ENCODE measurements at places on chromosomes 4 and X.

DNA sequence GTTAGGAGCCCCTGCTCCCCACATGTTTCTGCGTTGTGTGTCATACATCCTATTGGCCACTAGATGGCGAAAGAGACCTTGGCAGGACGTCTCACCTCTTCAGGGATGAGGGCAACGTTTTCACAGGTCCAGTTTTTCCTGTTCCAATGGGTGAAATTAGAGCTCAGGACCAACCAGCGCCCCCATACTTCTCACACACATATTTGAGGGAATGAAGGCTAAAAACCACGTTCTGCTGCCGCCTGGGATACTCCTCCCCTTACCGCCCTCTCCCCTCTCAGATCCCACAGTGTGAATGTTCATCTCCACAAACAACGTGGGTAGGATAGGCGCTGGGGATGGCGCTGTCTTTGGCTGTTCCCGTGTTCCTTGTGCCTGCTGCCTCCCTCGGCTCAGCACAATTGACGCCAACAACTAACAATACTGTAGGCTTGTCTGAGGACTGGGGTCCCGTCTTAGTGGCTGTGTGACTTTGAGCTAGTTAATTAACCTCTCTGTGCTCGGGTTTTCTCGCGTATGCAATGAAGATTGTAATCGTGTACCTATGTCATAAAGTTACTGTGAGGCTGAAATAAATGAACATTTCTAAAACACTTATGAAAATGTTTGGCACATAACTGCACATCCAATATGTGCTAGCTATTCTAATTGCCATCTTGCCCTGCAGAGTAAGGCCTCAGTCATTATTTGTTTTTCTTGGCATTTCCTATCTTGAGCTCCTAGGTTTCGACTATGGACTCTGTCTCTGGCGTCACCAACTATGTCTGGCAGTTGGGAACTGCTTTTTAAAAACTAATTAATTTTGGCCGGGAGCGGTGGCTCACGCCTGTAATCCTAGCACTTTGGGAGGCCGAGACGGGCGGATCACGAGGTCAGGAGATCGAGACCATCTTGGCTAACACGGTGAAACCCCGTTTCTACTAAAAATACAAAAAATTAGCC, 181.3 kb upstream of the STK26 start:
- DNase-seq = no peak

- no peak for DNase-seq
These were observed 54.4 kb upstream of the CLNK start for GRCh38 chr4:10738826-10739489.

- no peak for DNase-seq
These were observed 98.6 kb upstream of the ATXN3L start for GRCh38 chrX:13418126-13419097.

DNA sequence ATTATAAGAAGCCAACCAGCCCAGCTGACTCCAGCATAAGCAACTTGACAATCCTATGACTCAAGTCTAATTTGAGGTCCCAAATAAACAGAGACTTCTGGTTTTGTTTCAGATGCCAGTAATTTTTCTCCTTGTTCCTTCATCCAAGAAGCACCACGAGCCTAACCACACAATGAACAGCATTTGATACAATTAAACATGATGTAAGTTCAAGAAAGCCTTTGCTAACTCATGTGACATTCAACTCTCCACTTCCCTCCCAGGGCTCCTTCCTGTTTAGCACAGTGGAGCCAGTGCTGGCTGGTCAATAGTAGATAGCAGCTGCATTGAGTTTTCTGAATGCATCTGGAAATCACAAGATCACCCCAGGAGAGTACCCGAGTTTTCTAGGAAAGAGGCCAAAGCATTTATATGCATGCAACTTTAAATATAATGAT, 206.3 kb downstream of the ARHGAP24 start:
- no peak for DNase-seq

- no peak for DNase-seq
These were observed 47.5 kb upstream of the PDLIM3 start for GRCh38 chr4:185582651-185583400.

DNA sequence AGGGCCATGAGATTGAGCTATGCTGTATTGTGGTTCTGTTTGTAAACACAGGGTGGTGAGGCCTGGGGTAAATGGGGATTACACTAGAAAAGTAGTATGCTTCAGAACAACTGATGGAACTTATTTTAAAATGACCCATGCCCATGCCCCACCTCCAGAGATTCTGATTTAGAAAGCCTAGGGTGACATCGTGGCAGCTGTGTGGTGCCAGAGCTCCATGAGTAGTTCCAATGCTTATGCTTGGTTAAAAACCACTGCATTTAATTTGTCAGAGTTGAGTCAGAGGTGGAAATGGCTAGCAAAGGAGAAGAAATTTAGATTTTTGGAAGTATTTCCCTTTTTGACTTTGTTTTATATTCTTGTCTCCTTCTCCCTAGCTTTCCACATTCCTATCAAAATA, 63.4 kb upstream of the PDE5A start:
- DNase-seq = no peak
